ENCODE measurements at places on chromosomes 5 and 9.

DNA sequence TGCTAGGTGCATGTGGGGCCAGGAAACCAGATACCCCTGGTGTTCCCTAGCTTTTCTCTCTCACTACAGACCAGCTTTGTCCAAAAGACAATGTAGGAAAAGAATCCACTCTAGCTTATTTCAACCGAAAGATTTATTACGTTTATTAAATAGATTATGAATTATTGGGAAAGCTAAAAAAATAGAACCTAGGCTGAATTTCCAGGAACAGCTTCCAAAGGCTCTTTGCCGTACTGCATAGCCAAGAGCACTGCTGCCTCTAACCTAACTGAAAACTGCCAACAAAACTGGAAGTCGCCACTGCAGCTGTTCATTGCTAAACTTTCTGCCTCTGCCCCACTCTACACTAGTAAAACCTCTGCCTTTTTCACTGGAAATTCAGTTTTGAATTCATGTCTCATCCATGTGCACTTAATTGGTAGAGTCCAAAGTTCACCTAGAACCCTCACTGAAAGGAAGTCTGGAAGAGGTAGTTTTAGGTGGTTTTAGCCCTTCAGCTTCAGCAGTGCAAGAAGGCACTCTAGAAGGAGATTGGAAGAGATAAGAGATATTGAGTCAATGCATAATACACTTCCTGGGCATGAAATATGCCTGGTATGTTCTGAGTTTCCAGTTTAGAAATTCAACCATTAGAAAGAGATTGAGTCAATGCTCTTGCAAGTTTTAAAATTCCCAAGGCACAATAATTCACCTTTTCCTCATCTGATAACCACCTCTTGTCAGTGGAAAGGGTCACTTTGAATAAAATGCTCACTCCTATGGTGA, 927.9 kb downstream of the MAT2B start:
- DNase-seq, result no peak

- DNase-seq, result no peak
Observed at GRCh38 chr9:16689351-16689938, 181.0 kb downstream of the BNC2 start.

GRCh38 chr5:176890455-176891330, 8.5 kb downstream of the HK3 start:
- DNase-seq, result no peak

- DNase-seq, result peak; percentile 9
Observed at GRCh38 chr5:100479079-100479688, 56.0 kb upstream of the FAM174A start.

DNA sequence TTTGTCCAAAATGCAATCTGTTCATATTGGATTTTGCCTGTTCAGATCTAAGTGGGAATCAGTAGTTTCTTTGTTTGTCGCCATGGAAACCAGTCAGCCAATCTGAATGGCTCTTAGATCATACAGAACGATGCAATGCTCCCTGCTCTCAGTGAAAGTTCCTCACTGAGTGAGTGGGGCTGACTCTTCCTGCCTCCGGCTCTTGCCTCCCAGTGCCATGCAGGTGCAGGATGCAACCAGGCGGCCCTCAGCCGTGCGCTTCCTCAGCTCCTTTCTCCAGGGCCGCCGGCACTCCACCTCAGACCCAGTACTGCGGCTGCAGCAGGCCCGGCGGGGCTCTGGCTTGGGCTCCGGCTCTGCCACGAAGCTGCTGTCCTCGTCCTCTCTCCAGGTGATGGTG, at the start of gene PTPDC1:
TSS of gene PTPDC1 (plus strand) at position 151 of the 400 bp plus-strand sequence. CDS start at position 218, 67 bp downstream.
- no peak for DNase-seq

DNA sequence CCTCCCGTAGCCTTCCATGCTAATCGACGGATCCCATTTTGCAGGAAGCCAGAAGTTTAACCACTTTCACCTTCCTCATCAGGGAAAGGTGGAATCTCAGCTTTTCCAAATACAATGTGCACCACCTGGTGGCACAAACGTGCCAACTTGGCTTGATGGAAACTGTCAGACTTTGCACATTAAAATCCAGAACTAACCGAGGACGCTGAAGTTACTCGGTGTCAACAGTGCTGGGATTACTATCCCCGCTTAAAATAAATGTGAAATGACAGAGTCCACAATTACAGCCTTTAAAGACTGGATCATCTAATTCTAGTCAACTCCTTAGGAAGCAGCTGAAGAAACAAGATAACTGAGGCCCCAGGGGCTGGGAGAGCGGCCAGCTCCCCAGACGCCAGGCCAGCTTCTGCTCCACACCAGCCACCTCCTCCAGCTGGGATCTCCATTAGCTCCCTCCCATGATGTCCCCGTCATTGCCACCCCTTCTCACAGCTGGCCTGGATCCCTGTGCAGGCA, 50.1 kb upstream of the RETREG1 start:
- peak; percentile 12 for DNase-seq

GRCh38 chr5:116130471-116130870, 45.6 kb downstream of the COMMD10 start:
- no peak for DNase-seq

- DNase-seq, result no peak
Observed at GRCh38 chr5:167969998-167970397, 321.4 kb upstream of the WWC1 start.

GRCh38 chr9:86979657-86980056, 32.4 kb upstream of the GAS1 start:
- no peak for DNase-seq

GRCh38 chr5:125484742-125485641, 738.6 kb upstream of the ZNF608 start:
- no peak for DNase-seq

- no peak for DNase-seq
Observed at GRCh38 chr5:1931604-1932231, 49.0 kb upstream of the IRX4 start.

- DNase-seq, result no peak
Observed at GRCh38 chr5:67409126-67409777, 212.7 kb upstream of the CD180 start.

- DNase-seq, result no peak
Observed at GRCh38 chr5:124810396-124811006, 64.1 kb upstream of the ZNF608 start.

DNA sequence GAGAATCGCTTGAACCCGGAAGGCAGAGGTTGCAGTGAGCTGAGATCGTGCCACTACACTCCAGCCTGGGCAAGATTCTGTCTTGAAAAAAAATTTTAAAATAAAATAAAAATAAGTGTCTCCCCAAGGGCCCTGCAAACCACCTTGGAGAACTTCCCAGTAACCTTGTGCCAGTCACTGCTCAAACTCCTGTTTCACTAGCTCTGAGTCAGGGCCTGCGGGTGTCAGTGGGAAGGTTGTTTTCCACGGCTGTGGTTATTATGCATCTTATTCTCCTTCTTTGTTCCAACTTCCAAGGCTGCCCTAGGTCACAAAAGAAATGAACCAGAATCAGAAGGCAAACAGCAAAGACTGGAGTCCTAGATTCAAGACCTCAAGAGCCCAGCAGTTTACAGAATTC, 246.7 kb downstream of the ADAMTSL1 start:
- no peak for DNase-seq

- no peak for DNase-seq
Observed at GRCh38 chr9:74172874-74173273, 324.3 kb upstream of the RORB start.

GRCh38 chr9:87238545-87238944, 259.1 kb upstream of the DAPK1 start:
- DNase-seq, result no peak

- no peak for DNase-seq
Observed at GRCh38 chr5:117748336-117748735, 1173.7 kb upstream of the SEMA6A start.

GRCh38 chr5:9198394-9198793, 347.5 kb downstream of the SEMA5A start:
- no peak for DNase-seq

DNA sequence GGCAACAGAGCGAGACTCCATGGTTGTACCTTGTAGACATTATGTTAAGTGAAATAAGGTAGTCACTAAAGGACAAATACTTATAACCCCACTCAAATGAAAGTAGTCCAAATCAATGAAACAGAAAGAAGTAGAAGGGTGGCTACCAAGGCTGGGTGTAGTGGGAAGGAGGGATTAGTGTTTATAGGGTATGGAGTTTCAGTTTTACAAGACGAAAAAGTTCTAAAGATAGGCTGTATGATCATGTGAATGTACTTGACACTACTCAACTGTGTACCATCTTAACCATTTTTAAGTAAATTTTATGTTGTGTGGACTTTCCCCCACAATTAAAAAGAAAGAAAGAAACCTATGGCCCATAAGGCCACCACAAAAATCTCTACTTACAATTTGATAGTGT, 32.2 kb downstream of the ALDH7A1 start:
- DNase-seq, result no peak

GRCh38 chr9:35652829-35653209, 2.1 kb upstream of the SIT1 start:
- DNase-seq, result no peak

GRCh38 chr9:21001581-21001980, 29.9 kb downstream of the HACD4 start:
- DNase-seq, result peak; percentile 18

DNA sequence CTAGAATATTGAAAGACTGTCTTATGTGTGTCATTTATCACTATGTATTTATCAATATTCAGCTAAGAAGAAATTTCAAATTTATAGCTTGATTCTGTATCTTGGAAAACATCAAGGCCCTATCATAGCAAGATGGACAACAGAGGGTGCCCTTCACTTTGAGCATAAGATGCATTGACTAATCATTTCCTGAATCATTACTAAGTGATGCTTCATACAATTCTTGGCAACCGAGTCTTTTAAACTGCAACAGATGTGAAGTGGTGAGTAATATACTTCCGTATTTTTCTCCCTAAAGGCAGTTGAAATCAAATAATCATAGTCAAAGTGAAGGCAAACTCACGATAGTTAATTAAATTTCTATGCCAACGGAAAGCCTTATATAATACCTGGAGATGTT, 318.6 kb upstream of the RGMB start:
- no peak for DNase-seq

DNA sequence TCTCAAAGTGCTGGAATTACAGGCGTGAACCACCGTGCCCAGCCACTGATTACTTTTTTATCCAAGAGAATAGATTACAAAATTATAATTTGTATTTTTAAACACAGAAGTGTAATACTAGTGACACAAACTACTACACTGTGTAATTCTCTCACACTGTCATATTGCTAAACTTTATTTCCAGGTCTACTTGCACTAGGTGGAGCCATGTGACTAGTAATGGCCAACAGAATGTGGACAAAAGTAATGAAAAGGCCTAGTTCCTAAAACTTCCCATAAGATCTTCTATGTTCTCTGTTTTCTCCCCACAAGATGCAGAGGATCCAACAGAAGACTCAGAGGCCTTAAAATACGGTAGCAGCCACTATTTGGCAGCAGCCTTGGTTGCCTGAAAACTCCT, 27.3 kb downstream of the NADK2 start:
- DNase-seq, result no peak

DNA sequence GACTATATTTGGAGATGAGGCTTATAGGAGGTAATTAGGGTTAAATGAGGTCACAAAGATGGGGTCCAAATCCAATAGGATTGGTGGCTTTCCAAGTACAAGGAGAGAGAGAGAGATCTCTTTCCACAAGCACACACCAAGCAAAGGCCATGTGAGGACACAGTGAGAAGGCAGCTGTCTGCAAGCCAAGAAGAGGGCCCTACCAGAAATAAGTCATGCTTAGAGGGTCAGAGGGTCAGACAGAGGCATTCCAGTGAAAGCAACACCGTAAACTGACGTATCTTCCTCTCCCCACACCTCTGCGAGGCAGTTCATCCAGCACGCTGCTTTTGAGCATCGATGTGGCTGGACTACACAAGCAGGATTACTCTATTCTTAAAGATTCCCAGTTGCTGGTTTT, 87.9 kb downstream of the SLC1A3 start:
- DNase-seq, result no peak

GRCh38 chr9:98021306-98022040, 35.1 kb upstream of the NANS start:
- no peak for DNase-seq

DNA sequence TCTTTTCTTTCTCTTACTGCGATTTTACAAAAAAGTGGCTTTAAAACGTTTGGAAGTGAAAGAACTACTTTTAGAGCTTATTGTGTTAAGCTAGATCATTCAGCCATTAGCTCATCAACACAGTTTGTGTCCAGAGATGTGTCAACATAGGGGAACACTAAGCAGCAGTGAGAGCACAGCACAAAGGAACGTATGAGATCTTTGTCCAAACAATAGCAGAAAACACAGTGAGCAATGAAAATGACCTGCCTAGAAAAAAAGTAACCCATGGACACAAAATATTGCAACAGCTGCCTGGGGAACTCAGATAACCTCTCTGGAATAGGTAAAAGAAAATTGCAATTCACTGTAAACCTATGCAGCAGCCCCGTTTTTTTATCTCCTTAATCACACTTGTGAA, 372.5 kb downstream of the ARHGEF28 start:
- DNase-seq, result no peak
